ENCODE measurements at places on chromosomes 6 and 20.

GRCh38 chr6:31142361-31142761 is 3.5 kb upstream of the PSORS1C2 start:
- DNase-seq: no peak

- no peak for DNase-seq
Measured at GRCh38 chr20:11355345-11355744, 562.3 kb upstream of the BTBD3 start.

- peak; percentile 72 for DNase-seq
Measured at GRCh38 chr6:137811121-137811915, 55.7 kb upstream of the TNFAIP3 start.

- DNase-seq: no peak
Measured at GRCh38 chr20:37328149-37328945, 17.6 kb upstream of the SRC start.

GRCh38 chr6:43459535-43459934 is 4.2 kb upstream of the DLK2 start:
- DNase-seq: no peak

Data from activated T-cell treated with anti-CD3 and anti-CD28 coated beads, Interleukin-2, amount 50 U/mL, for 4 hours (primary cell).